Amniotic epithelial cell (primary cell): ENCODE measurements at places on chromosomes 13 and 19.

GRCh38 chr13:69300131-69300530 lies 807.5 kb upstream of the ATXN8OS start:
- no peak for DNase-seq

- no peak for DNase-seq
Observed at GRCh38 chr19:1955171-1956121, 14.5 kb downstream of the CSNK1G2 start.

DNA sequence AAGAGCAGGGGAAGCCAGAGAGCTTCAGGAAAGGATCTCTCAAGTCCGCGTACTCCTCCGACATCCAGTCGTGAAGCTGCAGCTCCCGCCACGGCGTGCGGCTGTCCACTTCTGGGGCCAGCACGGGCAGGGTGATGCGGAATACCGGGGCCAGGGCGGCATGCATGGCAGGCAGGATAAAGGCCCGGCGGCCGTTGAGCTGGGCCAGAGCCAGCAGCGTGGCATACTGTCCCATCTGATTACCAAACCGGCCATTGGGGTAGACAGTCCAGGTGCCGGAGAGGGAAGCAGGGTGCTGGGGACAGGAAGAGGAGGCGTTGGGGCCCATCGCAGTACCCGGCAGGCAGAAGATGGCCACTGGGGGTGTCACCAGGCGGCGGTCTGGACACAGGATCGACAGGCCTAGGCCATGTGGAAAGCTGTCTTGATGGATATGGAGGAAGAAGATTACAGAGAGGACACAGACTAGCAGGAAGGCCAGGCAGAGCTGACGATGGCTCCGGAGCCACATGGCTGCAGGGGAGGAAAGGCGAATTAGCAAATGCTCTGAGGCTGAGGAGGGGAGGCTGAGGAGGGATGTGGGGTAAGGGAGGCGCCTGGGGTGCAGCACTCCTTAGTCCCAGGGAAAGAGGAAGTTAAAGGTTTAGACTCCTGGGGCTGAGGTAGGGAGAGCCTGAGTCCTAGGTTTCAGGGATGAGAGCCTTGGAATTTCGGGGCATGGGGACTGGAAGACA lies 1.5 kb downstream of the FUT1 start:
- no peak for DNase-seq

DNA sequence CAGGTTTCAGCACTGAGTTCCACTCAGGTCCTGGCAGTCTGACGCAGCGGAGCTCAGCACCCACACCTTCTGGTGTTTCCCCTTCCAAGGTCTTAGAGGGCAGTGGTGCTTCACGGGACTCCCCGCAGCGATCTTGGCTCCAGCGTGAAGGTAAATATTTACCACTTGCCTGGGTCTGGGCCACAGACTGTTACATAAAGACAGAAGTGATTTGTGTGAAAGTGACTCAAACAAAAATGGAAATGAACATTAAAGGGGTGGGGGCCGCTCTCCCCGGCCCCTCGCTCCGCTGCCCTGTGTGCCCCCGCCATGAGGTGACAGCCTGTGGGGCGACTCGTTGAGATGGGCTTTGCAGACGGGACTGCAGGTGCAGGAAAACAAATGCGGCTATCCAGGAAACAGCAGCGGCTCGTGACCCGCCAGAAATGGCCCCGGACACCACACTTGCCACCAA lies 55.0 kb downstream of the GGACT start:
- DNase-seq: no peak

GRCh38 chr13:63607153-63607552 lies 2191.5 kb upstream of the PCDH20 start:
- DNase-seq: no peak

- no peak for DNase-seq
Observed at GRCh38 chr13:106589716-106590115, 21.8 kb upstream of the ARGLU1 start.

- no peak for DNase-seq
Observed at GRCh38 chr19:31913103-31913661, 432.2 kb upstream of the ZNF507 start.
